ENCODE measurements at places on chromosomes 2 and 18.

- no peak for DNase-seq
Measured at GRCh38 chr2:241858206-241859016, at the start of gene PDCD1. Gene PDCD1 (minus strand): TSS chr2:241858894. CDS start chr2:241858838, 56 bp downstream.

- no peak for DNase-seq
Measured at GRCh38 chr2:58432491-58433170, 191.5 kb upstream of the FANCL start.

DNA sequence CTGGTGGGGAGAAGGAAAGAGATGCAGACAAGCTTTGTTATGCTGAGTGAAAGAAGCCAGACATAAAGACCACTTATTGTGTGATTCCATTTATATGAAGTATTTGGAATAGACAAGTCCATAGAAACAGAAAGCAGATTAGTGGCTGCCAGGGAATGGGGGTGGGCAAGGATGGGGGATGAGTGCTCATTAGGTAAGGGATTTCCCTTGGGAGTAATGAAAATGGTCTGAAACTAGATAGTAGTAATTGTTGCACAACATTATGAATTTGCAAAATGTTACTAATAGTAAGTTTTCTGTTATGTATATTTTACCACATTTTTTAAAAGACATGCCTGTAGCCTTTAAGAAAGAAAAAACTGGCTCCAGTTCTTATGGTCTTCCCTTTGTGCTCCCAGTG is 154.9 kb downstream of the LNPK start:
- DNase-seq, result no peak

DNA sequence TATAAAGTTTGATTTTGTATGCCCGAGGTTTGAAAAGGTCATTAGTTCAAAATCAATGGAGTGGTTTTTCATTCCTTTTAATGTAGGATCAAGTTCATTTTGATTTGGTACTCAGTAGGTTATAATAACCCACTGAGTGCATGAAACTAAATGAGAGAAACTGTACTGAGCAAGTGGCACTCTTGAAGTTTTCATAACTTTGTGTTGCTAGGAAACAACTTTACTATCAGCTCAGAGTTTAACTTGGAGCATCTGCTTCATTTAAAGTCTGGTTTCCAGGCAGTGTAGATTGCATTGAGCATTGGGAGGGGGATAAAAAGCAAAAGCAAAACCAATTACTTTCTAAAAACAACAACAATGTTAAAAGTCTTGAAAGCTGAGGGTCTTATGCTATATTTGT is 1361.6 kb upstream of the CHAC2 start:
- DNase-seq, result no peak

DNA sequence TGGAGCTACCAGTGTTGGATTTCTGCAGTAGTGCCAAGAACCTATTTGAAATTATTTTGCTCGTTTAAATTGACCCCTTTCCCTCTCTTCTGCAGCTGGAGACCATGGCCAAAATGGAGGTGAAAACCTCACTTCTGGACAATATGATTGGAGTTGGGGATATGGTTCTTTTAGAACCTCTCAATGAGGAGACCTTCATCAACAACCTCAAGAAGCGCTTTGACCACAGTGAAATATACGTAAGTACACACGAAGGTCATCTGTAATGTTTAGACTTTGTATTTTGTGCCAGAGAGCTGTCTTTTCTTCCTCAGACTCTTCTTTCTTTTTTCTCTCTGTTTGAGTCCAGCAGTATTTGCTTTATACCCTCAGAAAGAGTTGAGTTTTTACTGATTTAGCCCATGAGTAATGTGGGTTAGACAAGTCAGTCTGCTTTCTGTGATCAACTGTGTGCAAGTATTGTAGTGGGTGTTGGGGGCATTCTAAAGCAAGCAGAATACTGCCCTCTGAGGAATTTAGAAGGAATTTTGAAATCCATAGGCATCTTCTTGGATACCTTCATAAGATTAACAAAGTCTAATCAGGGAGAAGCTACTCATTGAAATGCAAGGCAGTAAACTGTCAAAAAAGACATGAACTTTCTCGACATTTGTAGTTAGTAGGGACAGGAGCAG is 31.7 kb downstream of the MYO1B start:
- DNase-seq, result no peak

All from NCI-H345 (cell line).